ENCODE measurements at places on chromosomes 7 and 10. TPM values are rescaled to one million over a fixed set of nuclear protein-coding genes. Genes with fewer than 3 reads are reported as not detected.

GRCh38 chr7:142301923-142302550 lies 44.2 kb upstream of the PRSS58 start:
- no peak for DNase-seq

DNA sequence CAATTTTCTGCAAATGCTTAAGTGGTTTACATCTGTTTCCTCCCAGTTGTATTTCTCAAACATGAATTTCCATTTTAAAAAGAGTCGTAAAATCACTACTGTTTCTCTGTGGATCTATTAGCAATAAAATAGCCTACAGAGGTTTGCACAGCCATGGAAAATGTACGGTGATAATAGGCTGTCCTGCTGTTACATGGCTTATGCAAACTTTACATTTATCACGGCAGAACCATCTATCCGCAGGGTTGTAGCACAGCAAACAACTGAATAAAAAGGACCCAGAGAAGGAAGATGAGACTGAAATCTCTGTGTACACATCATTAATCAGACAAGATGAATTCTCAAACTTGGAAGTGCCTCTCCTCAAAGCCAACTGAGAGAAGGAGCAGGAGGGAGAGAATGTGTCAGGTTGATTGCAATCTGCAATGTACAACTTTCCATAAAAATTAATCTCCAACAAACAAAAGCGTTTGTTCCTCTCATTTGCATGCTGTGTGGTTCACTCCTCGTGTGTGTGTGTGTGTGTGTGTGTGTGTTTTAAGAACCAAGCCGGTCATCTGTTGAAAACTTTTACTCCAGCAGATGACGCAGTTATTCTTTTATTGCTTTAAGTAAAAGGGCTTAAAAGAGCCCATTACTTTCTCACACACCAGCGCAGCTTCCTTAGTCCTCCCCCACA lies 279.3 kb downstream of the SKAP2 start:
- no peak for DNase-seq

DNA sequence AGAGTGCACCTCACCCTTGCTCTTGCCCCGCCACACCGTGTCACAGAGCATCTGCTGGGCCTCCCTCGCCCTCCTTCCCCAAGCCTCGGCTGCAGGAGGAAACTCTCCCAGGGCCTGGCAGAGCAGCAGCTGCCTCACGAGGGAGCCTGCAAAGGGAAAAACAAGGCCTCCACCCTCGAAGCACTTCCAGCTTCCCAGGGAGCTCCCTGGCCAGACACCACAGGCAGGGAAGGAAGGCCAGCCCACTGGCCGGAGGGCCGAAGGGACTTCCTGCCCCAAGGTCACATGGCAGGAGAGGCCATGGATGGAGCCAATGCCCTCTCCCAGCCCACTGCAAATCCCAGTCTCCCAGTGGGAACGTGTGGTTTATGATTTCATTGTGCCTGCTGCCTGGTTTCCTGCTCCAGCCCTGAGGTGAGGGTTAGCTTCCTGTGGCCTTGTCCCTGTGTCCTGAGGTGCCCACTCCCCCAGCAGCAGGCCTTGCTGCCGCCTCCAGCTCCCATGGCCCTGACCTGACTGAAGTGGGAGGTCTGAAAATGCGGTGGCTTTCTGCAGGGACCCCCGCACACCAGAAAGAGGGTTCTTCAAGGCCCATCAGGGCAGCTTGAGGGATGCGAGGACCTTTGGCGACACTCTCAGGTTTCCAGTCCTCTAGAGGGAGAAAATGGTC lies 100.5 kb upstream of the PPIF start:
- DNase-seq: no peak

DNA sequence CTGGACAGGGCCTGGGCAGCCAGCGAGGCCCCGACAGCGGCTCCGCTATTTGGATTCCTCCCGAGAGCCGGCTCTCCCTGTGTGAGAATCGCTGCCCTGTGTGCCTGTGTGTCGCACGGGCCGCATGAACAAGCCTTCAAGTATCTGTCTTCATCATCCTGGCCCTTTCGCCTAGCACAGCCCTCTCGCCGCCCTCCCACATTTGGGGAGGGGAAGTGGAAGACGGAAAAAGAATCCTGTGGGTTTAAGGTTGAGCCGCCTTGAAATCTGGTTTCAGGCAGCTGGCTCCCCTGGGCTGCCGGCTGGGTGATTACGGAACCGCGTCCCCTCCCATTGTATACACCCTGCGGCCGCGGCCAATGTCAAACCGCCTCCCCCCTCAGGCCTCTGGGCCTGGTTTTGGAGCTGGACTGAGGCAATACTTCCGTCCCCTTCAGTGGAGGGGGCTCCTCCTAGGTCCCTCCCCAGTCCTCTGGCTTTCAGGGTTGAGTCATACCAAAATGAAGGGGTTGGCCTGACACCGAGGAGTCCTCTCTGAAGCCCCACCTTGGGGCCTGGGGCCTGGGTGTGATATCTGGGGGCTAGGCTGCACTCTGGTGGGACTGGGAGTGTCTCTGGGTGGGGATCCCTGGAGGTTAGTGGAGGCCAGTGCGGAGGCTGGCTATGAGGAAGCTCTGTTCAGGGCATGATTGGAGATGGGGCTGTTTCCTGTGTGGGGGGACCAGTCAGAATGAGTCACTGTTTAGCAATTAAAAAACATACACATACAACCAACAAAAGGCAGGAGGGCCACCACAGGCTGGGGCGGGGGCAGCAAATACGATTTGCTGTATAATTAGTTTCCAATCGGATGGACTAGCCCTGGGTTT lies 1.7 kb downstream of the TRIM8 start:
- DNase-seq: peak; percentile 64

The PPP1R17 gene
- total RNA-seq: 0.09 TPM

The OR6B1 gene
- not detected for total RNA-seq

Measured in neural progenitor cell (in vitro differentiated cells).